ENCODE measurements at places on chromosomes 1 and 21. TPM values are rescaled to one million over a fixed set of nuclear protein-coding genes. Genes with fewer than 3 reads are reported as not detected.

Gene LCE2B
- total RNA-seq, result not detected

Gene CD1D
- not detected for total RNA-seq

Gene IRF6
- not detected for total RNA-seq

Gene OR6N1
- total RNA-seq, result not detected

Gene GBP6
- total RNA-seq, result 0.36 TPM

Gene DMRTA2
- total RNA-seq, result not detected

Gene LELP1
- total RNA-seq, result not detected

Gene SPAG17
- total RNA-seq, result not detected

Gene CR1L
- total RNA-seq, result not detected

Gene LCE3E
- total RNA-seq, result not detected

Gene DVL1
- 35.4 TPM for total RNA-seq

Gene BACE2
- total RNA-seq, result 5.5 TPM

Gene NAXE
- 64.5 TPM for total RNA-seq

Gene MX2
- 30.3 TPM for total RNA-seq

Gene ERICH3
- total RNA-seq, result not detected

Gene PRRX1
- total RNA-seq, result not detected

Gene MYCL
- total RNA-seq, result 0.11 TPM

Gene CLIC6
- total RNA-seq, result 0.11 TPM

Gene TTC4
- total RNA-seq, result 23.9 TPM

Data from T-helper 2 cell treated with Interferon-gamma antibody and Interleukin-4, amounts not matched to agents 100 ng/mL and 5 ng/mL, for 36 hours (primary cell).